Activated naive CD4-positive, alpha-beta T cell treated with anti-CD3 and anti-CD28 coated beads, Interleukin-2, amount 50 U/mL, for 72 hours (primary cell): ENCODE measurements at places on chromosomes 2 and 18.

GRCh38 chr18:8130096-8130495 lies 479.1 kb upstream of the RAB12 start:
- DNase-seq, result no peak

DNA sequence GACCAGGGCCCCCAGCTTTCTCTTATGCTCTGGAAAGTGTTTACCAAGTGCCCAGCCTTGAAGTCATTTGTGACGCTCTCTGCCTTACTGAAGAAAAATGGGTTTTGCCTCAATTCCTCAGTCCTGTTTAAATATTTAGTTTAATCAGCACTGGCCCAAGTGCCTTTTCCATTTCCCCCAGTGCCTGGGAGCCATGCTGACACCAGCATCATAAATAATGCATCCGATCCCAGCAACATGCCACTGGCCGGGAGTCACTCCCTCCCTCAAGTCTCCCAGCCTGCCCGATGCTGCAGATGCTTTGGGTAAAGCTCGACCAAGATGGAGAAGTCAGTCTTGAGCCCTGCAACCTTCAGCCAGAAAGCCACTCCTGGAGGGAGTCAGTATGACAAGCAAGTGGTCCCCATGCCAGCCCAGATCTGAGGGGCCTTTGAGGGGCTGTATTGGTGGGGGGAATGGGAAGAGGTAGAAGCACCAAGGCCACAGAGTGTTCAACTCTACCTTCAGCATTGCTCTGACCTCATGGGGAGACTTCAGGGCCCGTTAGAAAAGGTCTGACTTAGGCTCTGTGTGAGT lies 12.0 kb upstream of the MTA3 start:
- DNase-seq, result no peak

DNA sequence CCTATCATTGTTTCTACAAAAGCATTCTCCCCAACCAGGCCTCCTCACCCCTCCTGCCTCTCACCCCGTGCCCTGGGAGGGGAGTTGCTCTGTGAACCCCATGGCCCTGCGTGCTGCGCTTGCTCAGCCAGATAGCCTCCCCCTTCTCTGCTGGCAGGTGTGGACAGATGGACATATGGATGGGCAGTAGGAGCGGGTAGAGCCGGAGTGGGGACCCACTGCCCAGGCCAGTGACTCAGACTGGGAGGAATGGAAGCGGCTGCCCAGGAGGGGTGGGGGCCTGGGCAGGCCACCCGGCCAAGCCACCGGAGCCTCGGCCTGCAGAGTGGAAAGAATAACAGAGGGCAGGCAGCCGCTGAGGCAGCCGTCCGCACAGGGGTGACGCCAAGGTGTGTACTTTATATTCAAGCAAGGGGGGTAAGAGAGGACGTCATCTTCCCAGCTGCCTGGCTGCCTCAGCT lies 8.7 kb downstream of the CYP26B1 start:
- no peak for DNase-seq

DNA sequence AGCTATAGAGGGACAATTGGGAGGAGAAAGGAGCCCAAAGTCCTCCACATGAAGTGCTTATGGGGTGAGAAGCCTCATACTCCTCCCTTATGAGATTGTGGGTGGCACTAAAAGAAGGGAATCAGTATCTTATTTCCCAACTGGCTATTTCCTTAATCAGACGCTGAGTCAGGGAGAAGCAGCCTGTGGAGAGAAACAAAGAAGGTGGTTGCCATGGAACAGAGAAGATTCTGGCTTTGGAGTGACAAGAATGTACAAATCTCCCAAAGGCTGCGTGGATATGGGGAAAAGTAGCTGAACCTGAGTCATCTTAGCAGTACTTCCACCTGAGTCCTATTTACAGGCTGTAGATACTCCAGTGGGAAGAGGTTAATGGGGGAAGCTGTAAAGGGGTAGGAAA lies 115.8 kb upstream of the CWC22 start:
- no peak for DNase-seq
